ENCODE measurements at places on chromosomes 6 and 20.
A peak's percentile ranks its signal among the peaks of the same experiment; 100 is the strongest.

DNA sequence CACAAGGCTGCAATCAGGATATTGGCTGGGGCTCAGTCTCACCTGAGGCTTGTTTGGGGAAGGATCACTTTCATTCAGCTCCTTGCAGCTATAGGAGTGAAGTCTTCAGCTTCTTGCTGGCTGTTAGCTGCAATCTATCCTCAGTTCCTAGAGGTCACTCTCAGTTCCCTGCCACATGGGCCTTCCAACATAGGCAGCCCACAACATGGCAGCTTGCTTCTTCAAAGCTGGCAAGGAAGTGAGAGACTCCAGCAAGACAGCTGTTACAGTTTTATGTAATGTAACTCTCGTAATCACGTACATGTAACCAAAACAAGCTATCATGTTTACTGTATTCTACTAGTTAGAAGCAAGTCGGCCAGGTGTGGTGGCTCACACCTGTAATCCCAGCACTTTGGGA lies 226.9 kb downstream of the CDC5L start:
- DNase-seq: no peak

- no peak for DNase-seq
These were observed 92.6 kb downstream of the UTRN start for GRCh38 chr6:144377586-144378210.

- no peak for DNase-seq
These were observed 65.3 kb upstream of the BMP2 start for GRCh38 chr20:6702144-6702543.

- peak; percentile 39 for DNase-seq
These were observed 1.6 kb downstream of the SRSF6 start for GRCh38 chr20:43459022-43459942.

DNA sequence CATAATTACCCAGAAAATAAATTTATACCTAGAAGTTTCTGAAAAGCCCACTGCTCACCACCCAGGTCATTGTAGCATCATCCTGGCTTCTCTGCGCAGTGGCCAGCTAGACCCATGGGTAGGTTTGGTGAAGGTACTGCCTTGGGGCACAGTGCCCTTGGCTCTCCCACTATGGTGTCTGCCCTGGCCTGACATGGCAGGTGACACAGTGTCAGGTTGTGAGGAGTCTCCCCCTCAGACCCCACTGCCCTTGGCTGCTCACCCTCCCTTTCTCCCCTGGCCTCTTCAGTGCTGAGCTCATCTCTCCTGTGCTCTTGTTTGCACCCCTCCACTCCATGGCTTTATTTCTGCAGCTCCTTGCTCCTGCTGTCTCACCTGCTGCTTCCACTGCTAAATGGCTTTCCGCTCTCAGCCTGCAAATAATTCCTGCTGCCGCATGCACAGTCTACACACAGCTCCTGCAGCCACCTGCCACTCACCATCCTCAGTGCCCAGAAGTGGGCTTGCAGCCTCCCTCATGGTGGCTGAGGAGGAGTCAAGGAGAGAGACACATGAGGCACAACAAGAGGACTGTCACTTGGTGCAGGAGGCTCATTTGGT lies 313.4 kb upstream of the MOCS1 start:
- DNase-seq: no peak

GRCh38 chr6:168992446-168993144 lies 261.1 kb downstream of the THBS2 start:
- no peak for DNase-seq

- DNase-seq: no peak
These were observed 30.9 kb upstream of the TGM6 start for GRCh38 chr20:2349801-2350200.

DNA sequence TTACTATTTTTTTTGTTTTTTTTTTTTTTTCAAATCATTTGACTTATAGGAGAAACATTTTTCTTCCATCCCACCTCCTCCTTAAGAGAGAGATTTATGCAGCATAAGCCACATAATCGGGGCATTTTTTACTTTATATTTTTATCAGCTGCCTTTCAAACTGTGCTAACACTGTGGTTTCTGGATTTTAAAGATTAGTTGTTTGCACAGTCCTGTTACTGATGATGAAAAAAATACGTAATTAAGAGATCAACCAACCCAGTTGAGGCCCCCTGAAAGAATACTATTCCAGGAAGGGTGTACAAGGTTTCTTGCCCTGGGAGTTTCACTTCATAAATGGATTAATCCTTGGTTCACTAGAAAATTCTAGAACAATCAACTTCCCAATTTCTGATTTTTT lies 68.3 kb downstream of the MMS22L start:
- DNase-seq: no peak

DNA sequence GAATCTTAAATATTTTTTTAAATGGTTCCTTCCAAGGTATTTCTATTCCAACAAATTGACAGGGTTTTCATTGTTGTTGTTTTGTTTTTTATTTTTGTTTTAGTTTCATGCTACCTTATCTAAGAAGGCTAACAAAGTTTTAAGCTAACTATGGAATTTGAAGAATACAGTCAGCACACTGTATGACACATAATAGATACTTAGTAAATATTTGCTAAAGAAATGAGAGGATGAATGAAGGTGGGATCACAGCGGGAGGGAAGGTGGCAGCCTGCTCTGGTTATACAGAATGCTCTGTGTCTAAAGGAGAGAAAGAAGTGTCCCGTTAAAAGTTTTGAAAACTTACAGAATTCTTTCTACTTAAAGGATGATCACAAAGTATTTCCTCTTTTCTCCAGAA lies 43.7 kb upstream of the DST start:
- no peak for DNase-seq

- DNase-seq: no peak
These were observed 7.5 kb upstream of the HINT3 start for GRCh38 chr6:125949069-125949468.

GRCh38 chr6:26311012-26311384 lies 54.0 kb upstream of the BTN3A2 start:
- peak; percentile 65 for DNase-seq

- DNase-seq: no peak
These were observed 938.6 kb downstream of the C6orf118 start for GRCh38 chr6:164370773-164371172.

DNA sequence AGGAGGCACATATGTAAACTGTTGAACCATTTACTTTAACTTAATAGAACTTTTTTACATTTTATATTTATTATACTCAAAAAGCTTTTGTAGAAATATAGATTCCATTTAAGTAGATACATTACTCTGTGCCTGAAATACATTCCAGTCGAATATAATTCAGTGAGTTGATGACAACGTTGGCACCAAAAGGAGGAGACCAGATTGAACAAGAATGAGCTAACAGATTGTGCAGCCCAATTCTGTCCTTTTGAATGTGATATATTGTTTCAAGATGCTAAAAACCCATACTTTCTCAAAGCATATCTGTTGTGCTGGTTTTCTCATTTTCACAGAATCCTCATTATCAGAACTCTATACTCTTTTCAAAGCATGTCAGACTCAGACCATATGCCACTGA lies 147.4 kb upstream of the SIM1 start:
- DNase-seq: no peak

- DNase-seq: no peak
These were observed 16.9 kb upstream of the CBFA2T2 start for GRCh38 chr20:33472868-33473435.

DNA sequence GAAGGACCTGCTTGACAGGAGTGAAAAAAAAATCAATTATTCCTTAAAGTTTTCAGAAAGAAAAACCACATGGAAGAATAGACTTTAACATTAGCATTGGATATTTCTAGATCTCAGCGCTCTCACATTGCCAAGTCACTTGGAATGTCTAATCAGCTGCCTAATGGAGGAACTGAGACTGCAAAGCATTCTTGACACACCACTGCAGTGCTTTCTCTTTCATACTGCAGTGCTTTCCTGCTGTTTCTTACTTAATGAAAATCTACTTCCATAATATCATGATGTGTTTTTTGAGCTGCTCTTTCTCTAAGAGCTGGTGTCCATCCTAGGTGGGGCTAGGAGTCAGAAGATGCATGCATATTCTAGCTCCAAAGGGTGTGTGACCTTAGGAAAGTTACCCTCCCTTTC lies 20.4 kb upstream of the MCM3 start:
- peak; percentile 31 for DNase-seq
